ENCODE measurements at places on chromosomes 6 and 20.

- no peak for DNase-seq
These were observed 368.2 kb upstream of the SULF2 start for GRCh38 chr20:48153523-48153922.

DNA sequence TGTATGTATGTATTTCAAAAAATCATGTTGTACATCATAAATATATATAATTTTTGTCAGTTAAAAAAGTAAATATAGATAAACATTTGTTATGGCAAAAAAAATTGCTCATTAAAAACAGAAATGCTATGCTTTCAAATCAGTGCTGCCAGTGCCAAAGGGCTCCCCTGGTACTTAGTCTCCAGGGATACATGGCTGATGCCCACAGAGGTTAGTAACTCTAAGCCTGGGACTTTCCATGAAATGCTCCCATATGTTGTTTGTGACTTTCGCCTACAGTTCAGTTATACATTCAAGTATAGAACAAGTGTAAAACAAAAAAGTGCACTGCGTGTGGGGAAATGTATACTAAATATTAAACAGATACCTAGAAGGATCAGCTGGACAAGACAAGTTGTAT, 104.0 kb downstream of the TENT5A start:
- no peak for DNase-seq

DNA sequence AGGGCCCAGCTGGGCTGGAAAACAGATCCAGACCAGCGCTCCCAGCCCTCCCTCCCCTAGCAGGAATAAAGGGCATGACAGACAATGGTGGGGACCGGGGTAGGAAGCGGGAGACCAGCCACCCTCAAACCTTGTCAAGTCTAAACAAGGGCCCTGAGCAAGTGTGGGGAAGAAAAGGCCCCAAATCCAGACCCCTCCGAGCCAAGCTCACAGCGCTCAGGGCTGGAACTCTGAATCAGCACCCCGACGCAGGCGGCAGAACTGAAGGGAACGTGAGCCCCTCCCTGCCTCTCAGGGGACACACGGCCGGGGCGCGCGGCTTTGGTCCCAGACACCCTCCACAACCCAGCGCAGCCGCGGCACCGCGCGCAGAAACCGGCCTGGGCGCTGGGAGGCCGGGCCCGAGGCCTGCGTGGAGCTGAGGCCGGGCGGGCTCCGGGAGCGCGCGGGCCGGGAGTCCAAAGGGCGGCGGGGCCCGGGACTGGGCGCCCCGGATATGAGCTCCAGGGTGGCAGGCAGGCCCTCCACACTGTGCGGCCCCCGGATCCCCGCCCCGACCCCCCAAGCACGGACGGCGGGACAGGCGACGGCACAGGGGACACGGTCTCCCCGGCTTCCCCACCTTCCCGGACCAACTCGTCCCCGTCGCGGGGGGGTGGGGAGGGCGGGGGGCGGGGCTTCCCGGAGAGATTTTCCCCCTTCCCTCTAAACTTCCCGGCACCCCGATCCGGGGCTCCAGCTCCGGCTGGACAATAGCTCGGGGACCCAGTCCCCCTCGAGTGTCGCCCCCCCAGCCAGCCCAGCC, 641 bp downstream of the TEAD3 start:
- DNase-seq, result no peak

DNA sequence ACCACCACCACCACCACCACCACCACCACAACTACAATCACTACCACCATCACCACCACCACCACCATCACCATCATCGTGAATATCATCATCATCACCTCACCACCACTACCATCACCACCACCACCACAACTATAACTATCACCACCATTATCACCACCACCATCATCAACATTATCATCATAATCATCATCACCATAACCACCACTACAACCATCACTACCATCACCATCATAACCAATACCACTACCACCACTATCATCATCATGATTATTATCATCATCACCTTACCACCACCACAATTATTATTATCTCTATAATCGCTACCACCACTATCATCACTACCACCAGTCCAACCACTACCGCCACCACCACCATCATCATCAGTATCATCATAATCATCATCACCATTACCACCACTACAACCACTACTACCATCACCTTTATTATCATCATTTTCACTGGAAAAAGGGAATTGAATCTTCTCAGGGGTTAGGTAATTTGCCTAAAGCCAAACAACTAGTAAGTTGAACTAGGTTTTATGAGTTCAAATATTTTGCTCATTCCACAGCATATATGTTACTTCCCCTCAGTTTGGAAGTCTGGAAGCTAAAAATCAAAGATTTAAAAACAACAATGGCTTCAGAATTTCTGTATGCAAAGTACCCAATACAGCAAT, 8.3 kb downstream of the RIPOR2 start:
- no peak for DNase-seq

DNA sequence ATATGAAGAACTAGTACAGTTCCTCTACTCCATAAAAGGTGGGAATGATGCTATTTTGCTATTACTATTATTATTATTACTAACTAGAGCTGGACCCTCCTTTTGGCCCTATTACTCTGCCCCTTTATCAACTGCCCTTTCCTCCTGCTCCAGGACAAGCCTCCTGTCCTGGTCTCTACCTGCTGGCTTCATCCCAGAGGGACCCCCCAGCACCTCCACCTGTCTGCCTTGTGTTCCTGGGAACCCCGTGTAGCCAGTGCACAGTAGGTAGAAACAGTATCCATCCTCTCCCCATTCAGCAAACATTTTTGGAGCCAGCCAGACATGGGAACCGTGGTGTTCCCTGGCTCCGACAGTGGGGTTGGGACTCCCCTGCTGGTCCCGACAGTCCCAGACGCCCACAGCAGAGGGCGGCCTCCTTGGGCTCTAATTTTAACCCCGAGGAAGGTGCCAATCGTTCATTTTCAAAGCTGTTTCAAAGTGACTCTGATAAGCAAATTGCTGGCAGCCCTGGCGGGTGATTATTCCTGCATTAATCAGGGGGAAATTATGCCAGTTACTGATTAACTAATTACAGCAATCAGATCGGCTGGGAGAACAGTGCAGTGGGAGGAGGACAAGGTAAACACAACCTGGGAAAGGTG, 44.2 kb upstream of the MDGA1 start:
- DNase-seq, result no peak

DNA sequence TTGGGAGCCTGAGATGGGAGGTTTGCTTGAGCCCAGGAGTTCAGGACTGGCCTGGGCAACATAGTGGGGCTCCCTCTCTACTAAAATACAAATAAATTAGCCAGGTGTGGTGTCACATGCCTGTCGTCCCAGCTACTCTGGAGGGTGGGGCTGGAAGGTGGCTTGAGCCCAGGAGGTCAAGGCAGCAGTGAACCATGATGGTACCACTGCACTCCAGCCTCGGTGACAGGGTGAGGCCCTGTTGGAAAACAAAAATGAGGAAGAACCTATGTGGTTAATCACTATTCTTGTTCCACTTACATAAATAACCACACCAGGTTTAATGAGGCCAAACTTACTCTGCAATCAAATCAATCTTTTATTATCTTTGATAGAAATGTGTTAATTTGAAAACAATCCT, 5.4 kb downstream of the PPDPF start:
- DNase-seq, result no peak

GRCh38 chr6:138987080-138987642, 892 bp downstream of the REPS1 start:
- DNase-seq, result no peak

DNA sequence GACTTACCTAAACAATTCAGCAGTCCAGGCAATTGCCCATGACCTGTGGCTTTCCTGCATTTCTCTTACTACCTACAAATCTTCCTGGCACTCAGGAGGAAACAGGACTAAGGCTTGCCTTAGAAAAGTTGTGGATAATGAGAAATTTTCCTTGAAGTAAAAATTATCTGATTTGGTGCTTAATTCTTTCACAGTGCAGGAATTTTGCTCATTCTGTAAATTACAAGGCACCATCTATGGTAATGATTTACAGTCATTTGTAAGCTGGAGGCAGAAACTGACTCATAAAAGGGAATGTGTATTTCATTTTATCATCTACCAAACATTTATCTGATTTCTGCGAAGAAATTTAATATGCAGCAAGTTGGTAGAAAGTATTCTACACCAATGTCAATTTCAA, 211.5 kb upstream of the FKBP1C start:
- no peak for DNase-seq
